Stimulated activated CD8-positive, alpha-beta memory T cell treated with anti-CD3 and anti-CD28 coated beads, Interleukin-2, amount 100 ng/mL, for 1 hour (primary cell): ENCODE measurements at places on chromosomes 3 and 15.

DNA sequence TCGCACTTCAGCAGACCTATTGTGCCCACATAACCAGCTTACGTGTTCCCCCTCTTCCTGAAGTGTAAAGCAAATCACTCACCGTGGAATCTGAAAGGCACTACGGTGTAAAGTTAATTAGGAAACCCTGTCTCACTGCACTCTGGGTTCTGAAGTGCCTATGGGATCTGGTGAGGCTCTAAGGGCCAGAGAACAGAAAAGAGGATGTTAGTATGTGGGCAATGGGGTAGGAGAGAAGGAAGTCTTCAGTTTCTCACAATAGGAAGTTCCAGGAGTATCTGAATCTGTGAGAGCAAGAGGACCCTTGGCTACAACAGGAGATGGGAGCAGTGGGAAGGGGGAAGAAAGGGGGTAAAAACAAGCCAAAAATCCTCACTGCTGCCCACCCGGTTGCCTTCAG is 71.4 kb downstream of the ITGB5 start:
- no peak for DNase-seq

- no peak for DNase-seq
These were observed 603.7 kb upstream of the ALCAM start for GRCh38 chr3:104763007-104763406.

GRCh38 chr15:71115567-71116351 is 488 bp downstream of the THSD4 start:
- no peak for DNase-seq

GRCh38 chr3:14411988-14412387 is 9.6 kb downstream of the SLC6A6 start:
- no peak for DNase-seq

GRCh38 chr3:37556789-37557301 is 304.8 kb upstream of the CTDSPL start:
- DNase-seq = no peak

DNA sequence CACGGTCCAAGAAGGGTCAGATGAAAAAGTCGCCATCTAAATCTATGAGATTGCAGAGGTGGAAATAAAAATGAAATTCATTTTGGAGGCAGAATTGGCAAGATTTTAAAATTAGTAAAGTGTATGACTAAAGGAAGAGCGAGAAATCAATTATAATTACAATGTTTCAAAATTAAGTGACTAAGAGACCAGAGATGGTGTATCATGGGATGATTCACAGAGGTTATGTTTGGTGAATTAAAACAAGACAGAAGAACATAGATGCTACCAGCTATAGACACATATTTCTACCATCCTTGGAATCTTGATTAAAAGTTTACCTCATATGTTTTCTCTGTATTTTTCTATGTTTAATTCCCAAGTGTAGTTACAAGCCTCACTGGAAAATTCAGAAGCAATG is 308.9 kb upstream of the DNAJC19 start:
- no peak for DNase-seq

DNA sequence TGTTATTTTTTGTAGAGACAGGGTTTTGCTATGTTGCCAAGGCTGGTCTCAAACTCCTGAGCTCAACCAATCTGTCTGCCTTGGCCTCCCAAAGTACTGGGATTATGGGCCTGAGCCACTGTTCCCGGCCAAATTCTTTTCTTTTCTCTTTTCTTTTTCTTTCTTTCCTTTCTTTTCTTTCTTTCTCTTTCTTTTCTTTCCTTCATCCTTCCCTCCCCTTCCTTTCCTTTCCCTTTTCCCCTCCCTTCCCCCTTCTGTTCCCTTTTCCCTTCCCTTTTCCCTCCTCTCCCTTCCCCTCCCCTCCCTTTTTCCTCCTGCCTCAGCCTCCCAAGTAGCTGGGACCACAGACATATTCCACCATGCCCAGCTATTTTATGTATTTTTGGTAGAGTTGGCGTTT is 3.1 kb upstream of the ARF4 start:
- no peak for DNase-seq

- DNase-seq = no peak
These were observed 112.1 kb upstream of the TMEM108 start for GRCh38 chr3:132926098-132926497.
